AG09309 (cell line): ENCODE measurements at places on chromosomes 12 and 14.

GRCh38 chr12:57935331-57935730 lies 6.0 kb upstream of the ATP23 start:
- DNase-seq, result no peak

DNA sequence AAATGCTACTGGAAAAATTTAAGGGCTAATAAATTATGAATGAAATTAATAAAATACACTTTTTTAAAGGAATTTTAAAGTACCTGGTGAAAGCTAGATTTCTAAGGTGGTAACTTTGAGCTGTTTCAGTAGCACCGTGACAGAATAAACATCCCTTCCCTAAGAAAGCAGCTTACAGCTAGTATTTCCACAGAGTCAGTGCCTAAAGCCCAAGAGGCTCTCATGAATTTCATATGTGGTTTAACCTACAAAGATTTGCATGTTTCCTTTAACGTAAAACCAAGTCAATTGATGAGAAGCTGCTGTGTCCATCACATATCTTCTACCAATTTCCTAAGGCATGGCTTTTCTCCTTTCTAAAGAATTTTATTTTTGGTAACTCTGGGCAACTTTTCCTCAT lies 56.8 kb downstream of the IFNG start:
- no peak for DNase-seq

- no peak for DNase-seq
These were observed 9.3 kb downstream of the KRAS start for GRCh38 chr12:25241167-25242020.

GRCh38 chr12:109594556-109595317 lies 21.1 kb downstream of the MVK start:
- no peak for DNase-seq

DNA sequence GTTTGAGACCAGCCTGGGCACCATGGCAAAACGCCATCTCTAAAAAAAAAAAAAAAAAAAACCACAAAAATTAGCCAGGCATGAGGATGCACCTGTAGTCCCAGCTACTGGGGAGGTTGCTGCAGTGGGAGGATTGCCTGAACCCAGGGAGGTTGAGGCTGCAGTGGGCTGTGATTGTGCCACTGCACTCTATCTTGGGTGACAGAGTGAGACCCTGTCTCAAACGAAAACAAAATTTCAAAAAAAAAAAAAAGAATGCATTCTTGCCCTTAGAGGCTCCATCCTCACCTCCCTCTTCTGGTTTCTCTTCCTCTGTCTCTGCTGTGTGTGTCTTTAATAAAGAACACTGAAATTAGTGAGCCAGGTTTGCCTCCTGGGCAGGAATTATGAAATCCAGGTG lies 107.8 kb downstream of the VCPKMT start:
- no peak for DNase-seq

DNA sequence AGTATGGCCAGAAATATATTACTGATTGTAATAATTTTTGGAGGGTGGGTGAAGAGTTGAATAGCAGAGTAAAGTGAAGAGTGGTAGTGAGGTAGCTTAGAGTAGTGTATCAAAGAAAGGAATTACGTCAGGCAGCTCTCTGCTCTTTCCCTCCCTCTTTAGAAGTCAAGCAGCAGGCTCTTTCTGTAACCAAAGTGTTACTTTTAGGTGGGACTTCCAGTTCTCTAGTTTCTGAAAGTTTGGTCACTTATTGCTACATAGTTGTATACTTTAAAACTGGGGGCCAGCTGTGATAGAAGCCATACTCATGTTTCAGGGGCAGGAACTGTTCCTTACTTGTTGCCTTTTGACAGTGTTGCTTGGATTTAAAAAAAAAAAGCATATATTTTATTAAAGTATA lies 30.6 kb downstream of the ATF7IP start:
- DNase-seq, result no peak

DNA sequence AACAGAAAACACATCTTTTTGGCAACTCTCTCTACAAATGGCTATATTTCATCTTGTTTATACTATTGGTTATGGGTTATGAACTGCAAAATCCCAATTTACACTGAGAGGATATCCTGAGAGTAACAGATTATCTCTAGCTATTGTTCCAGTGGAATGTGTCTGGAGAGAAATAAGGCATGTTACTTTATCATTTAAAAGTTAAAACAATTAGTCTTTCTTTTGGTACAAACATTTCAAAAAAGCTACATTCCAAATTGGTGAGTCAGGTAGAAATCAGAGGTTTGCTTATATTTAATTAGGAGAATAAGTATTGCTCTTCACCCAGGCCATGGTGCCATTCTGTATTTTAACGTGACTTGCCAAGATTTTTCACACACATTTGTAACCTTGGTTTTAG lies 411.6 kb downstream of the CCER1 start:
- DNase-seq, result no peak

- peak; percentile 33 for DNase-seq
These were observed 36.1 kb downstream of the CRY1 start for GRCh38 chr12:107057071-107057834.

DNA sequence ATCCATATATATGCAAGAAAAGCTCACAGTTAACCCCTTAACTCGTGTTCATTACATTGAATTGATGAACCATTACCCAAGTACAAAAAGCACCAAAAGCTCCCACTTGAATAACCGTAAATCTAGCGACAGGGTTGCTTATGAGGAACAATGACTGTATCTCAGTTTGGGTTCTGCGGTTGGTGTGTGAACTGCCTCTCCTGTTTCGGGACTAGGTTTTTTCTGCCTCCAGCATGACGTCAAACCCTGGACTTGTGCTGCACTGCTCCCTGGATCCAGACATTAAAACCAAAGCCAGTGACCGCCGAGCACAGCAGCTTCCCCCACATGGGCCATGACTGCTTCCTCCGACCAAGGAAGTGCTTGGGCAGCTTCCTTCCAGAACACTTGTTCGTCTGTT lies 77.7 kb downstream of the SETD3 start:
- DNase-seq, result no peak

DNA sequence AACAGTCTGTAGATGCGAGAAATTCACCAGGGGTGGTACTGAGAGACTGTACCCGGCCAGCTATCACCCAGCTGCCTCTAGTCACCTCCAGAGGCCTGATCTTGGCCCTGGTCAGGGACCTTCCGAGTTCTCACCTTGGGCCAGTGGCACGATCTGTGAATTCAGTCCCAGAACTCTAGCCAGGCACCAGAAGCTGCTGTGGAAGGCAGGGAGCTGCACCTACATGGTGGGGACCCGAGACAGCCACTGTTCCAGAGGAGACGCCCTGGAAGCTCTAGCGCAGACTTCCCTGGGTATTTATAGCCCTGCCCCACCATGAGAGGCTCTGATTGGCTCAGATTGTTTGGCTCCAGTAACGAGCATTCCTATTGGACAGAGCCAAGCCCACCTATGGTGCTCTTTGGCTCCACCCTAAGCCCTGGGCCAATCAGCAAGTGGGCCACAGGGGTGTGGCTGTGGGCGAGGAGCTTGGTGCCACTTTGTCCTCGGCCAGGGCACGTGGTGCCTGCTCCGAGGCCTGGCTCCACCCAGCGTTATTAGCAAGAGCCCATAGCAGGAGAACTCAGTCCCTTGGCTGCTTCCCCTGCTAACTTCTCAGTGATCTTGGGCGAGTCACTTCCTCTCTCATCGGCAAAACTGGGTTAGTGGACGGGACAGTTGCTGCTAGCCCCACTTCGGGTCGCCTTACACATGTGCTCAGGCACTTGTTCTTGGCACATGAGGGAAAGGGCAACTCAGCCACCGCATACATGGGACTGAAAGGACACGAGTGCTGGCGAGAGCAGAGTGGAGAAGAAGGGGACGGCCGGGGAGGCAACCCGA lies 89.0 kb upstream of the BCL11B start:
- no peak for DNase-seq

DNA sequence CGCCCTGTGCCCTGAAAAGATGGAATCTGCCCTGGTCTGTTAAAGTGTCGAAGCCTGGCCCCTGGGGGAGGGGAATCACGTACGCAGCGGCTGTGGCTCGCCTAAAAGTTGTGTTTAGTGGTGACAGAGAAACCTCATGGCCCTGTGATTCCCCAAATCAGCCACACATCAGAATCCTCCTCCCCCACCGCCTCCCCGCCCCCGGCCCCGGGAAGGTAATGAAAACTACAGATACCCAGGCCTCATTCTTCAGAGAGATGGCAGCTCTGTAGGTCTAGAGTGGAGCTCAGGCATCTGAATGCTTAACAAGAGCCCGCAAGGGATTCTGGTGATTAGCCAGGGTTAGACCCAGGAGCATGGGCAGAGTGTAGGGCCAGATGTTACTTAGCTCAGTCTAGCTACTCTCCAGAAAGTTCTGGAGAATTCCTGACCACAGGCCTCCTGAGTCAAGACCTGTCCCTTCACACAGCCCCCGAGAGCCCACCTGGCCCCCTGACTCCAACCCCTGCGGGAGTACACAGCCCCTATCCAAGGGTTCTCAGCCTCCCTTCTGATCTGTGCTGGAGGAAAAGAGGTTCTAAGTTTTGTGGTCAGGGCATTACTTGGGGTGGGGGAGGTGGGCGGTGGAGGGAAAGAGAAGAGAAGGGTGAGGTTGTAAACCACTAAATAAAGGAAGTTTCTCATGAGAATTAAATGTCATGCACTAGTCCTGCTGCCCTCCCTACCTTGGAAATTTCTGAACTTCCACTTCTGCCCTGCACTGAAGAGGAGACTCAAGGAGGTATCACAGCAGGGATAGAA lies 114.8 kb downstream of the PLXNC1 start:
- DNase-seq, result no peak

DNA sequence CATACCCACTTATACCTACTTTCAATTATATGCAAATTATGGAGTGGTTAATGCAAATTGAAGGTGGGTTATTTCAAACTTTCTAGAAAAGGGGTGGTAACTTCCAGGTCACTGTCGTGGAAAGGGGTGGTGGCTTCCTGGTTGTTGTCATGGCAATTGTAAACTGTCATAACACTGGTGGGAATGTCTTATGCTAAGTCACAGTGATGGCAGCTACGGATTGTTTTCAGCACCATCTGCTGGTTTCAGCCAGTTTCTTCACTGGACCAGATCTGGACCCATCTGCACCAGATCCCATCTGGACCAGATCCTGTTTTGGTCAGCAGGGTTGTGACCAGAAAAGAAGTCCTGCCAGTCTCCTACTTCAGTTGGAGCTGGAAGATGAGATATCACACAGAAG lies 1469.3 kb downstream of the AACS start:
- no peak for DNase-seq

- DNase-seq, result no peak
These were observed 68.5 kb downstream of the DAO start for GRCh38 chr12:108948367-108948766.
